ENCODE measurements at places on chromosomes 7 and 10.

GRCh38 chr7:64516451-64516850 lies 46.4 kb downstream of the ZNF680 start:
- DNase-seq = no peak

DNA sequence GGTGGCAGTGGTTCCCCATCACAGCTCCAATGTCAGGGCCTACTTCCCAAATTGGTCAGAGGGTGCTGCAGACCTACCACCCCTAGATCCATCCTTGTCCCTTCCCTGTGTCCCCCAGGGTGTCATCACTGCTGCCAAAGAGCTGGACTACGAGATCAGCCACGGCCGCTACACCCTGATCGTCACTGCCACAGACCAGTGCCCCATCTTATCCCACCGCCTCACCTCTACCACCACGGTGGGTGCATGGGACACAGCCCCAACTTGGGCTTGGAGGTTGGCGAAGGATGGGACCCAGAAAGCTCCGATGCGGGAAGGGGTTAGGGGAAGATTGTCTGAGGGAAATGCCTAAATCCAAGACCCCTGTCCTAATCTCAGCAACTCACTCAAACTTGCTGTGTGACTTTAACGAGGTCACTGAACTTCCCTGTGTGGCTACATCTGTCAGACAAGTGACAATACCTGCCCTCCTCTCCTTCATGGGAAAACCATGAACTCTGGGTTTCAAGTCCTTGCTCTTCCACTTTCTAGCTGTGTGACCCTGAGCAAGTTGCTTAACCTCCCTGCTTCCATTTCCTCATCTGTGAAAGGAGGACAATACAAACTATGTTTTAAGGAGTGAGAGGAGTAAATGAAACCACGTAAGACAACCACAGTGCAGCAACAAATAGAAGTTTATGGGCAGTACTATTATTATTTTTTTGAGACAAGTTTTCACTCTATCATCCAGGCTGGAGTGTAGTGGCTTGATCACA lies 4.9 kb upstream of the VSIR start:
- DNase-seq = no peak

- DNase-seq = no peak
Observed at GRCh38 chr7:87036985-87037384, 22.5 kb downstream of the ELAPOR2 start.

DNA sequence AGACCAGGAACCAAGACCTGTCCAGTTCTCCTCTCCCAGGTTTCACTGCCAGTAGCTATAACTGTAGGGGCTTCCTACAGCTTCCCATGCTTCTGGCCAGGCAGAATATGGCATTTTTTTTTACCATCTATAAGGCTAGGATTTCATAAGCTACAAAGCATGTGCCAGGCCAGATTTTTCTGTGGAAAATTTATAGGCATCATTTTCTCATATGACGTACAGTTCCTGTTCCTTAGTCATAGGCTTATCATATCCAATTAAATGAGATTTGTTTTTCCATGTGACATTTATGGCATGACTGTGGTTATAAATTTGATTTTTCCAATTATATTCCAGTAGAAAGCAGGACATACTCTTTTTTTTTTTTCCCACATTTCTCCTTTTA lies 208.6 kb upstream of the NPY start:
- no peak for DNase-seq

DNA sequence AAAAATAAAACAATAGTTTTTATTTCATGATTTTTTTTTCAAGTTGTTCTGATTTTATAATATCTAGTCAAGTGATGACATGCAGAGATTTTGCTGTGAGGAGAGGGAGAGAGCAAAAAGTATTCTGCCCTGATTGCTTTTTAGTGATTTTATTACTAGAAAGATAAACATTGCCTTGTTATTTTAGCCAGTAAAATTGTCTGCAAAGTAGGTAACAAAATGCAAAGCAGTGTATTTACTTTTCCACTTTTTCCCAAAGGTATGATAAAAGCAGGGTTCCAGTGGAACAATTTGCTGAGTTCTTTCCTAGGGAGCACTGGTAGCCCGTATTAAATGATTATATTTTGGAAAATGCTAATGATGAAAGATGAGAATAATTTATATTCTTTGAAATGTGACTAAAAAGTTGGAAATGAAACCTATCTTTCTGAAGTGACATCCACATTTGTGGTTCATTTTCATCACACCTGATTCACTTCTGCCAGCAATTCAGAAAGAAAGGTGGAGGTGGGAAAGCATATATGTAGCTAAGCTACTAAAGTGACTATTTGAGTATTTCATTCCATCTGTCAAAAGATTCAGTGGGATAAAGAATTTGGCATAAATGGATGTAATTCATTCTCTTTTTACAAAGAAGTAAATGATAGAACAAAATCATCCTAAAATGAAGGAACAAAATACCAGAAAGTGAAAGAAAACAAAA lies 300.3 kb downstream of the ADK start:
- no peak for DNase-seq

- DNase-seq = no peak
Observed at GRCh38 chr10:31647861-31648260, 280.8 kb downstream of the ARHGAP12 start.

GRCh38 chr7:102191556-102192379 lies 94.9 kb upstream of the SH2B2 start:
- DNase-seq = no peak

DNA sequence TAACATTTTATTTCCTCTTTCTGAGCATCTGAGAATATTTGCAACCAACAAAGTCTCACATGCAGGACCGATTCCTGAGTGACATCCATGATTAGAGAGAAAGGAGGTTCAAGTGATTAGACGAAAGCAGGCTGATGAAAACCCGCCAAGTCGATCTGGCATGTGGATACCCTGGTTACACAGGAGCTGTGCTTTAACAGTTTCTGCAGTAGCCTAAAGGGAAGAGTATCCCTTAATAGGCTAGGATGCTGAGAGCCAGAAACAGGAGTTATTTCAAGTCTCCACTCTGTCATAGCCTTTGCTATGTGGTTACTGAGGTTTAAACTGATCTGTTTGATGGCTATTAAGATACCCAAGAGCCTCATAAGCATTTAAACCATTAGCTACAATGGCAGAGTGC lies 82.5 kb downstream of the PRKCQ start:
- no peak for DNase-seq

GRCh38 chr10:35794703-35795102 lies 152.6 kb upstream of the FZD8 start:
- no peak for DNase-seq

DNA sequence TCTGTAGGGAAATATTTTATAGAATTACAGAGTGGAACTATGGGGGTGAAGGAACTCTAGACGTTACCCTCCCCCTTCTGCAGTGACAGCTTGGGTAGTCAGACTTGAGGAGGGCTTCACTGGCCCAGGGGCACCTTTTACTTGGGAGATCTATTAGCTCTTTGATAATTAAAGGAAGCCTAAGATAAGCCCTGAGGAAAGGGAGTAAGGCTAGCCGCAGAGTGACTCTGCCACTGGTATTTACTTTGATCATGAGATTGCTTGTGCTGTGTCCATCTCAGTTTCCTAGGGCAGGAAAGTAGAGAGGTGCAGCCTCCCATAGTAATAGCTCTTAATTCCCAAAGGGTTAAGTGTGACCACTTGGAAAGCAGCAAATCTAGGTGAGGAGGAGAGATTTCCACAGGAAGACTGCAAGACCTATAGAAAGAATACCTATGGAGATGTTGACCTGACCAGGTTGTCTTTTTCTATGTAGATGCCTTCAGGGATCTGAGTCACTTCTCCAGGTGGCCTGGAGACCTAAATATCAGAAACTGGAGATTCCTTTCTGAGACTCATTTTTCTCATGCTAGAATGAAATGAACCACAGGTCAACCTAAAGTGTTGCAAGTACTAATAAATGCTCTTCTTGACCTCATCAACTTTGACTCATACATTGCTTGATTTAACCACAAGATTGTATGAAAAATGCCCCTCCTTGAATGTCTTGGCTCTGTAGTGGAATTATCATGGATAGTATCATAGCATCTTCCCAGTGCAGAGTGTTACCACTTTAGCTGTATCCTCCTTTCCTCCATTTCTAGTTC lies 447.3 kb upstream of the GHITM start:
- no peak for DNase-seq

- no peak for DNase-seq
Observed at GRCh38 chr10:78437998-78438906, 404.6 kb downstream of the RPS24 start.

DNA sequence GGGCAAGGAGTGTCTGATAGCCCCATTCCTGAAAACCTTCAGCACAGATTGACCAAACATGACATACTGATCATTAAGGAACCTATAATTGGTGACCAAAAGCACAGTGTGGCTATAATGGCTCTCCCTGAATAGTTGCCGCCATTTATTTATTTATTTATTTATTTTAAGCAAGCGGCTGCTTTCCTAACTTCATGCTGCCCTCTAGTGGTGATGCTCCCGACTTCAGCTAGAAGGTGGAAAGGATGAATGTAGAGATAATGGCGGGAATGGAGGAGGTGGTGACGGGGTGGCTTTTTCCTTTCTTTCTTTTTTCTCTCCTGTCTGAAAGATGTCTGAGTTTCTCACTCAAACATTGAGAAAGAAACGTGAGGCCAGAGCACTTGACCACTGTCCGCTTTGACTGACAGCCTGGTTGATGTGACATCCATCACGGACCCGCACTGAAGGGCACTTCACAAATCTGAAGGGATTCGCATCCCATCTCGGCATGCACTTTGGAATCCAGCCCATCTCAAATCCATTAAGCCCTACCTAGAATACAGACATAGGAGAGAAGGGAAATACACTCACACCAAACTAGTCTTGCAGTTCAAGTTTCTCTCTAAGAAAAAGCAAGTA lies 1090.1 kb downstream of the KCNMA1 start:
- DNase-seq = peak; percentile 74

DNA sequence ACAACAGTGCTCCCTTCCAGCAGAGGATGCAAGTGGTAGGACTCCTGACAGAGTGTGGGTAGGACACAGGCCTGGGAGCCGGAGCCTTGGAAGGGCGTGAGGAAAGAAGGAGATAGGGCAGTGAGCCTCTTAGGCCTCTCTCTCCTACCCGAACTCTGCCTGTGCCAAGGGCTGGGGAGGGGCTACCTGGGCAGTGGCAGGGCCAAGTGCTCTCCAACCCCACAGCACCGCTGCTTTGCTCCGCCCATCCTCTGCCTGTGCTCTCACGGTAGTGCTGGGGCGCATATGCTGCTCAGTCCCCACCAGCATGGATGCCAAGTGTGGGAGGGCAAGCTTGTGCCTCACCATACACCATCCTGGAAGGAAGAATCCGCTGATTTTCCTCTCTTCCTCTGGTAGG lies 7.5 kb downstream of the FAM131B start:
- no peak for DNase-seq

DNA sequence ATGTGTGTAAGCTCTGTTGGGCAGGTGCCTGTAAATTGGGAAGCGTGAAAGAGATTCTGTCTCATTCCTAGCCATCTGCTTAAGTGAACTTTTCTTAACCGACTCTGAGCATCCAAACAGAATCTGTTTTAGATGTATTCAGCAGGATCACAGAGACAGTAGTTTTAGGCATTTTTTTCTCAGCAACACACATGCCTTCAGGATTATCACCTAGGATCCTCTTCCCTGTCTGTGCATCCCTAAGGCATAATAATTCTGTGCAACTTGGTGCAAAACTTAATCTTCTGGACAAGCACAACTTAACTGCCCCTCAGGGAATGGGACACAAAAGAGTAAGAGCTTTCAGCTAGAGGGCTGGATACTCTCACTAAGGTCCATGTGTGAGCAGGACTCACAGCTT lies 284.8 kb downstream of the C7orf25 start:
- DNase-seq = no peak

GRCh38 chr10:23364378-23364777 lies 19.8 kb upstream of the C10orf67 start:
- DNase-seq = no peak

- no peak for DNase-seq
Observed at GRCh38 chr7:85287106-85287825, 100.4 kb upstream of the SEMA3D start.
